ENCODE measurements at places on chromosomes 3 and 15.

GRCh38 chr3:119592861-119593260 is 4.8 kb upstream of the PLA1A start:
- DNase-seq, result no peak

DNA sequence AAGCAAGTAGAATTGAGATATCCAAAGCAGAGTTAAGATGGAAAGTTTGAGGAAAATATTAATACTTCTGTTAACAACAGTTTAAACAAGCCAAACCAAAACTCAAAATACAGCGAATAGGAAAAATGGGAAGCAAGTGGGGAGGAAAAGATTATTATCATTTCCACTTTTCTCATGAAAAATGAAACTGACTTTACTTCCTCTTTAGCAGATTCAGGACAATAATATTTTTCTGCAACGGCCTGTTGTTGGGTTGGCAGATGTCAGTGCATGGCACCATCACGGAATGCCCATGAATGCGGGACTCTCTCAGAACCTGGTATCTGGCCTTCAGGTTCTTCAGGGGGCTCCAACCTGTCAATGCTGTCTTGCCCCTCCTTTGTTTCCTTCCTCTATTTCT is 11.1 kb downstream of the ANKUB1 start:
- no peak for DNase-seq

GRCh38 chr3:63168179-63168578 is 109.9 kb upstream of the SYNPR start:
- no peak for DNase-seq

- DNase-seq, result no peak
These were observed 145.2 kb downstream of the VGLL3 start for GRCh38 chr3:86845726-86846125.

DNA sequence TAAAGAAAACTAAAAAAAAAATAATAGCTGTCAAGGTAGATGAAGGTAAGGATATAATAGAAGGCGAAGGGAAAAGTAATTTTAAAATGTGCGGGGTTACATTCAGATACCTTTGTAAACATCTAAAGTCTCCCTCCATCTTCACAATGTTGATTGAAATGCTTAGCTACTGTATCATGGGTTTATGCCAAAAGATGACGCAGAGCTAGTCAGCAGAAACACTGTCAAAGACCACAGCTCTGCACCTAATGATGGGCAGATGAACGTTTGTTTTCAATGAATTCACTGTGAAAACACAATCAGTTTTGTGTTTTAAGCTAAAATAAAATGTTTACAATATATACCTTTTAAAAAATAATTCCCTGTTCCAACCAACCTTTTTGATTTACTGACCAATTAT is 61.2 kb downstream of the RFTN1 start:
- peak; percentile 77 for DNase-seq

DNA sequence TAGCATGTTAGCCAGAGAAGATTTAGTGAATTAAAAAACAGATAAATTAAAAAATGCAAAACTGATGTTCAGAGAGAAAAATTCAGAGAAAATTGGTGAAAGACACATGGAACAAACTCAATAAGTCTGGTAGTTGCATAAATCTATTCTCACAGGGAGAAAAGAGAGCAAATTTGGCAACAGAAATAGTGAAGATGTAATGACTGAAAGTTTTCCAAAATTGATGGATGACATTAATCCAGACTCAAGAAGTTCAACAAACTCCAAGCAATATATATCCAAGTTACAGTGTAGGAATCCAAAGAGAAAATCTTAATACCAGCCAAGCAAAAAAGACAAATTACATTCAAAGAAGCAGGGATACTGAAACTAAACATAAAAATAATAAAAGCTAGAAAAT is 302.7 kb upstream of the ARPP21 start:
- no peak for DNase-seq

DNA sequence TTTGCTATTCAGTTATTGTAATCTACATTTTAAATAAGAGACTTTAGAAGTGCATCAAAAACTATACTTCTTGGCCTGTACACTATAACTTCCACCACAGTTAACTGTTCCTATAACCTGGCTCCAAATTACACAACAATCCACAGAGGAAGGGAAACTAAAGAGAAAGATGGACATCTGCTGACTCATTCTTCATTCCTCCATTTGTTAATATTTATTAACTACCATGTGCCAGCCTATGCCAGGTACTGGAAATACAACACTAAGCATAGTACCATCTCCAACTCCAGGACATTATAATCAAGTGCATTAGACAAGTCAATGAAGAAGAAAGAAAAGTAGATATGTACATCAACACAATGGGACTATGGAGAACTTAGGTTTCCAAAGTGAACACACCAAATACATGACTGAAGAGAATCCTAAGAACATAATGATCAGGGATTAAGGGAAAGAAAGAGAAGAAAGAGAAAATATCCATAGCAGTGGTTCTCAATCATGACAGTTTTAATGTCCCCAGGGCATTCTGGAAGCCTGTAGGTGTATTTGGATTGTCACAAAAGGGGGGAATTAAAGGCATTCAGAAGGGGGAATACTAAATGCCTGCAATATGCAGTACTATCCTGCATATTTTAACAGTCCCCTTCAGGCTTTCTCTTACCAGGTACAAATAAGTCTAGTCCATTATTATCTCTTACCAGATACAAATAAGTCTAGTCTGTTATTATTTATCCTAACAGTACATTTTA is 8.9 kb downstream of the ICE2 start:
- DNase-seq, result peak; percentile 35

DNA sequence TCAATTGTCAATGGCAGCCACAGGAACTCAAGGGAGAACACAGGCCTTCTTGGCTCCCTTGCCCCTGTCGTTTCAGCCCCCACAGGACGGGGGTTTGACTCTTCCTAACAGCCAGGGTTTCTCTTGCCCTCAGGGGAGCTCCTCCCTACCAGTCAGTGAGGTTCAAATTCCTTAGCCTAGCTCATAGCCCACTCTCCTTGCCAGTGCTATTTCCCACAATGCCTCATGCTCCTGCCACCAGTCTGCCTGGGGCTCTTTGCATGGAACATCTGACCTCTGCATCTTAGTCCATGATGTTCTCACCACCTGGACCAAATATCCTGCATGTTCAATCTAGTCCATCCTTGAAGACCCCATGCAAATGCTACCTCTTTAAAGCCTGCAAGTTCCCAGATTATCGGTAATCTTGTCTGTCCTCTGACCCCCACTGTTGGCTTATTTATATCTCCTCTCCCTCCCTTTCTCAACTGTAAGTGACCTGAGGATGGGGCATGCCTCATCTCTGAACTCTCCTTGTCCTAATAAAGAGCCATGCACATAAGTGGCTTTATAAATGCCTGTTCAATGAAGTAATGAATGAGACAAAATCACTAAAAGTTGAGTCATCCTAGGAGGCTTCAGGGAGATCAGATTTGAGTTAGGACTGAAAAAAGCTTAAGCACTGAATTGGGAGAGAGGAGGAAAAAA is 78.0 kb downstream of the MYO1E start:
- DNase-seq, result peak; percentile 93

DNA sequence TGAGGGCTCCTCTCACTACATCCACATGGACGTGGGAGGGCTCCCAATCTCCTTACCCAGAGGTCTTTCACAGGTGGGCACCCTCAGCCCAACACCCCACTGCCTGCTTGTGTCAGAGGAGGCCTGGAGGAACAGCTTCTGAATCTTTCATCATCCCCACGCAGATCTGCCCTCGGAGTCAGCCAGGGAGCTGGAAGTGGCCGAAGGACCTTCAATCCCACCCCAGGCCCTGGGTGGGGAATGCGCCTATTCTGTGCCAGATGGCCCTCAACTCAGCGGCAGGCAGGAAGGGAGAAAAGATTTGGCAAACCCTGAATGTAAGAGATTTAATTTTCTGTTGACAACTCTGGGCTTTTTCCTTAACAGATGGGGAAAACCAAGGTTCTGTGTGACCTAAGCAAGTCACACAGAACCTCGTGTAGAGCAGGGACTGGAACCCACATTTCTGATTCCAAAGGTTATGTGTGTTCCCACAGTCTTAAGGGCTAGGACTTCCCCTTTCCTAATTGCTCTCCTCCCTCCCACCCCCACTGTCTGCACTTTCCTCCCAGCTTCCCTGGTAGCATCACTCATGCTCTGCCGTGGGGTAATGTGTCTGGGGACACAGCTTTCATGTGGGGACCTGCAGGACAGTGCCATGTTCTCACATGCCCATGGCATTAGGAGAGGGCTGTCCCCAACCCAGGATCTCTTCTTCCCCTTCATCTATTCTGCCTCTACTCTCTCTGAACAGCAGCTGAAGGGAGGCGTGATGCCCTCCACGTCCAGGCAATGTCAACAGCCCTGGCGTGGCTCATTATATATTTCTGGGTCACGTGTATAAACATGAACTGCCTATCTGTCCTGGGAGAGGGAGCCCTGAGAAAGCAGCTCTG is 98.1 kb downstream of the SEMA5B start:
- DNase-seq, result no peak

- DNase-seq, result no peak
These were observed 2.1 kb downstream of the TNFAIP8L3 start for GRCh38 chr15:51092480-51093040.

DNA sequence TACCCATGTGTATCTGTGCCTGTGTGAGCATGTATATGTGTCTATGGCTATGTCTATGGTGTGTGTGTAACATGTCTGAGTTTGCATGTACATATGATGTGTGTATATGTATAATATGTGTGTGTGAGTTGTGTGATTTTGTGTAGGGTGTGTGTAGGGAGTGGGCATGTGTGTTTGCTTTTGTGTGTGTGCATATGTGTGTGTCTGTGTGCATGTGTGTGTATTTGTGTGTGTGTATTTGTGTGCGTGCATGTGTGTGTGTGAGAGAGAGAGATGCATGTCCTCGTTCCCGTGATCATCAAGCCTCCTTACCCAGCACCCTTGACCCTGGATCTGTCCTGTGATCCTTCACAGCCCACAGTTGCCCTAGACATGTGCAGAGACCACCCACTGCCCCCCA is 79.5 kb downstream of the LINGO1 start:
- no peak for DNase-seq

GRCh38 chr15:89728254-89728653 is 22.8 kb downstream of the MESP1 start:
- peak; percentile 42 for DNase-seq

DNA sequence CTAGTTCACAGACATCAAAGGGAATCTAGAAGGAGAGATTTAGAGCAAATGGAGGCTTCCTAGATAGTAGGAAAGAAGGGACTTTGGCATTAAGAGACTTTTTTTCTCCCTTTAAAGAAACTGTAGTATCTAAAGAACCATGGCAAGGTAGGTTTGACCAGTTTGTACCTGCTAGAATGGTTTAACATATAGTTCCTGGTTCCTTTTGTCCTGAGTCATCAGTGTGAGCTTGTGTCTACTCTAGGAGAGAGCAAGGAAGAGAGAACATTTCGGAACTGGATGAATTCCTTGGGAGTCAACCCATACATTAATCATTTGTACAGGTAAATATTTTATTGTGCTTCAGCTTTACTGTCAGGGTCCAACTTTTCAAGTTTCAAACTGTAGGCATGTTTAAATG is 29.6 kb upstream of the TRPC1 start:
- DNase-seq, result no peak

DNA sequence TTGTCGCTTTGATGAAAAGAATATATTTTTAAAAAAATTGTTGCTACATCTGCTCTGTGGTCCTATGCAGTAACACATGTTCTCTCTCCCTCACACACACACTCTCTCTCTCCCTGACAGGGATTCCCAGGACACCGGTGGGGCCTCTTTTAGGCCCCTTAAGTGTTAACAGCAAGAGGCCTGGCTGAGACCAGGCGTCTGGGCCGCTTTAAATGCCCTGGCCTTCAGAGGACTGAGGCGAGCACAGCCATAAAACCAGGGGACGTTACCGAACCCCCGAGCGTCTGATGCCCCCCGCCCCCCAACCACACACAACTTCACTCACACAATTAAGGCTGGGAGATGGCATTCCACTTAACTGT is 1.7 kb downstream of the BNC1 start:
- DNase-seq, result peak; percentile 69

DNA sequence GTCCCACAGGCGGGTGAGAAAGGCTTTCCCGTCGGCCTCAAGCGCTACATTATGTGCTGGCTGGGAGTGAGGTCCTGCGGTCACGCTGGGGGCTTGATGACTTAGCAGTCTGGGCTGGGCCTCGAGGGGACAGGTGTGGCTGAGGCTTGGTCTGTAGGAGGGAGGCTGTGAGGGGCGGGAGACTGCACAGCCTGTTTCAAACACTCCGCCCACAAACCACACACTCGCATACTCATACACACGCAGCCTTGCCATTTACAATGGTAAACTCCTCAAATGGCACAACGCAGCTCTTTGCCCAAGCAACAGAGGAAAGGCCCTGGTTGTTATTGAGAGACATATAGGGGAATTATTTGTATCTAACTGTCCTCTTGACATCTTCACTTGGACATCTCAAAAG is 32.4 kb upstream of the RASGRF1 start:
- no peak for DNase-seq

DNA sequence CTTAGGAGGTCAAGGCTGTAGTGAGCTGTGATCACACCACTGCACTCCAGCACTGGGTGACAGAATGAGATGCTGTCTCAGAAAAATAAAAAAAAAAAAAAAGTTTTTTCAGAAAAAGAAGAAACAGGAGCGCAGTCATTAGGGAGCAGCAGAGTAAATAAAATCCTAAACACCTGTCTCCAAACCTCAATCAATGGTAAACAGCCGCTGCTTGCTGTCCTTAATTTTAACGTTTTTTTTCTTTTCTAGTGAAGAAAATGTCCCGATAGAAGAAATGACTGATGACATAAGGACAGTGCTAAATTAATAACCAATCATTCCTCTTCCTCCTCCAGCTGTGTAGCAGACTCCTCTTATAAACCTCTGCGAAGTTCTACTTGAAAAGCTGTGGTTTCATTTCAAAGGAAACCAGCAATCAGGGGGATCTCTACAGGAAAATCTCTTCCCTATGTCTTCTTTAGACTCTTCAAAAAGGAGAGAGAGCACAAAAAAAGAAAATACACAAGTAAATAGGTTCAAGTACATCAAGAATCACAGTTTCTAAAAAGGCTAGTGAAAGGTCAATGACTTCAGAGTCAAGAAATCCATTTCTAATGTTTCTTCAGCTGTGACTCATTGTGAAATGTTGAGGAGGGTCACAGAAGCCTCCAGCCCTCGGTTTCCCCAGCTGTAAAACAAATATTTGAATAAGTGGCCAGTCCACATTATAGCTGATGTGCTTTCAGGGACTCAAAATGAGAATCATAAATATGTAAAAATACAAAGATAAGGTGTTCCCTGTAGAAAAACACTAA is 127.6 kb downstream of the TMCO5A start:
- DNase-seq, result no peak

DNA sequence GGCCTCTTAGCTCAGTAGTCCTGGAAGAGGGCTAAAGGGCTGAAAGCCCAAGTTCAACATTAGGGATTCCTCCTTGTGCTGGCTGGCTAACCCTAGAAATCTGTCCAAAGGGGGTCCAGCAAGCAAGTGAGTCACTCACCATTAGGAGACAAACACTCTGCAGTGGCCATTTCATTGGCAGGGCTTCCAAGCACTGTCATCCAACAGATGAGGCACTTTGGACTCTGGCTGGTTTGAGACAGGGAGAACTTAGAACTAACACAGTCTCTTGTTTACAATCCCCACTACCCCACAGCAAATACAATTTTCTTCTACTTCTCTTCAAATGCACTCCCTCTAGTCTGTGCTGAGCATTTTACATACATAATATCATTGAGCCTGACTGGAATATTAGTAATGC is 10.1 kb upstream of the WNT5A start:
- DNase-seq, result no peak

- DNase-seq, result peak; percentile 30
These were observed 45.9 kb upstream of the LIMD1 start for GRCh38 chr3:45548681-45549075.

- peak; percentile 89 for DNase-seq
These were observed 68.5 kb downstream of the PLCH1 start for GRCh38 chr3:155676252-155676981.
